Mesenchymal stem cell (in vitro differentiated cells and primary cell): ENCODE measurements at places on chromosomes 16 and 17.

- peaks cover 17% of the 10 kb centered on the region for H3K36me3 ChIP-seq
- H3K4me3 ChIP-seq, result no peak overlapping the region
- no peaks in the 10 kb centered on the region for H3K27me3 ChIP-seq
- DNase-seq, result peak; percentile 66
Measured at GRCh38 chr17:2262135-2262587, 41.4 kb downstream of the SMG6 start.

DNA sequence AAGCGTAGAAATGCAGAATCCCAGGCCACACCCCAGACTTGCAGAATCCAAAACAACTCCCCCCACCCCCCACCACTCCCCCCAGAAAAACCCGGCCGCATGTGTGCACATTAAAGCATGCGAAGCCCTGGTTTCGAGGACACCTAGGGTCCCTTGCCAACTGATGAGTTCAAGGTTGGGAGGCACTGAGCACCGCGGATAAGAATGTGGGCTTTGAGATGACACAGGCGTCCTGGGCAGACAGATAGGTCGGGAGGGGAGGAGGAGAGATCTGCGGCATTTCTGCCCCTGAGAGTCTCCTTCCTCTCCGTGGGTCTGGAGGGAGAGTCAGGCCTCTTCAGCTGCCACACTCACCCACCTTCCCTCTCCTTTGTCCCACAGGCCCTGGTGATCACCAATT lies 98.3 kb downstream of the ABCC1 start:
- DNase-seq, result no peak
- H3K4me1 ChIP-seq, result peaks cover 1% of the 10 kb centered on the region
- H3K27ac ChIP-seq, result no peak overlapping the region
- no peaks in the 10 kb centered on the region for H3K27me3 ChIP-seq

DNA sequence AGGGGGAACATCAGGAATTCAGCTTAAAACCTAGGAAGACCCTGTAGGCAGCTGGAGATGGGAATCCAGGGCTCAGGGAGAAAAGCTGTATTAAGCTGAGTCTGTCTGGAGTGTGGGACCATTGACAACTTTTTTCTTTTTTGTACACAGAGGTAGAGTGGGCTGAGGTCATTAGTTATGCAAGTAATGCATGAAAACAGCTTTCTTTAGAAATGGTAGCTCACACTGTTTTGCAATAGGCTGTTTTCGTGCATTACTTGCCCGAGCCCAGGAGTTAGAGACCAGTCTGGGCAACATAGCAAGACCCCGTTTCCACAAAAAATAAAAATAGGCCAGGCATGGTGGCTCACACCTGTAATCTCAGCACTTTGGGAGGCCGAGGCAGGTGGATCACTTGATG lies 46.5 kb downstream of the KATNIP start:
- H3K27ac ChIP-seq, result no peak overlapping the region
- no peaks in the 10 kb centered on the region for H3K4me1 ChIP-seq
- no peaks in the 10 kb centered on the region for H3K27me3 ChIP-seq
- no peak overlapping the region for H3K4me3 ChIP-seq

DNA sequence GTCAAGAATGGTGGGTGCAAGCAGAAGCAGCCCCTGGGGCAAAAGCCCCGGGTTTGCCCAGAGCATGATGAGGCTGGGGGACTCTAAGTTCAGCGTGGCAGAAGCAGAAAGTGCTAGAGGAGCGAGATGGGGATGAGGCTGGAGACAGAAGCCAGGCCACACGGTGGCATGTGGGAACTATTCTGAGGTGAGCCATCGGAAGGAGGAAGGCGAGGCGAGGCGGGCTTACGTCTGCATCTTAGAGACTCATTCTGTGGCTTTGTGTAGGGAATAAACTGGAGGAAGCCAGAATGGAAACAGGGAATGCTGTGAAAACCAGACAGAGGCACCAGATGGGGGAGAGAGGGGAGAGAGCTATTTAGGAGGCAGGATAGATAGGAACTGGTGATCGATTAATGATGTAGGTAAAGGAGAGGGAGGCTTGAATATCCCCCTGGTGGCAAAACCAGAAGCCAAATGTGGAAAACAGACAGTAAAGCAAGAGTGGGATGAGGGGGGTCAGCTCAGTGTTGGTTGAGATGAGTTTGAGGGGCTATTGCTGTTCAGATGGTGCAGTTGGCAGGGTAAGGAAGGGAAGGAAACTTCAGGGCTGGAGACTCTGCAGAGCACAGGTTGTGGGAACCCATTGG lies 3.1 kb upstream of the TNFSF13 start:
- DNase-seq, result no peak
- H3K27me3 ChIP-seq, result no peaks in the 10 kb centered on the region
- peaks cover 14% of the 10 kb centered on the region for H3K4me1 ChIP-seq

DNA sequence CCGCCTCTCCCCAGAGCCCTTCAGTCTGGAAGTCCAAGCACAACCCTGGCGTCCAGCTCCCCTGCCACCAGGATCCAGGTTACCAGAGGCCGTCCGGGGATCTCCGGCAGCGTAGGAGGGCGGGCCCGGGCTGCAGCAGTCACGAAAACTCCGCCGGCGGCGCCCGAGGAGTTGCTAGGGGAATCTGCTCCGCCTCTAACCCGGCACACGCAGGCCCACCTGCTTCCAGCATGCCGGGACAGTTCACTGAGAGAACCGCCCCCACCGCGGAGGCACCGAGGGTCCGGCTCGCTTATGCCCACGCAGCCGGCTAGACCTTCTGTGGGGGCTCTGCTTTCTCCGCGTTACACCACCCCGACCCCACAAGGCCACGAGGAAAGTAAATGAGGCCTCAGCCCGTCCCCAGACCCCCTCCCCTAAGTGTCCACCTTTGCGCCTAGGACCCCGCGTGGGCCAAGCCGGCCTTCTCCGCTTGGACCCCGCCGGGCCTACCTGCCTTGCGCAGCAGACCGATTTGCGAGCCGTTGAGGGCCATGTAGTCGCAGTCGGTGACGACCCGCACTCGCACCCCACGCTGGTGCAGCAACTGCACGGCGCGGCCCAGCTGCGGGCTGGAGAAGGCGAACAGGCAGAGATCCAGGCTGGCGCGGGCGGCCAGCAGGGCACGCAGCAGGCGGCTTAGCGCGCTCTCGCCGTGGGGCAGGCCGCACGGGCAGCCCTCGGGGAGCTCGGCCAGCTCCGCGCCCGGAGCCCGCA lies 587 bp downstream of the PLD6 start:
- peaks cover 5% of the 10 kb centered on the region for H3K4me1 ChIP-seq
- no peak overlapping the region for H3K4me3 ChIP-seq
- H3K27ac ChIP-seq, result no peak overlapping the region
- no peak for DNase-seq
- peaks cover 20% of the 10 kb centered on the region for H3K36me3 ChIP-seq

DNA sequence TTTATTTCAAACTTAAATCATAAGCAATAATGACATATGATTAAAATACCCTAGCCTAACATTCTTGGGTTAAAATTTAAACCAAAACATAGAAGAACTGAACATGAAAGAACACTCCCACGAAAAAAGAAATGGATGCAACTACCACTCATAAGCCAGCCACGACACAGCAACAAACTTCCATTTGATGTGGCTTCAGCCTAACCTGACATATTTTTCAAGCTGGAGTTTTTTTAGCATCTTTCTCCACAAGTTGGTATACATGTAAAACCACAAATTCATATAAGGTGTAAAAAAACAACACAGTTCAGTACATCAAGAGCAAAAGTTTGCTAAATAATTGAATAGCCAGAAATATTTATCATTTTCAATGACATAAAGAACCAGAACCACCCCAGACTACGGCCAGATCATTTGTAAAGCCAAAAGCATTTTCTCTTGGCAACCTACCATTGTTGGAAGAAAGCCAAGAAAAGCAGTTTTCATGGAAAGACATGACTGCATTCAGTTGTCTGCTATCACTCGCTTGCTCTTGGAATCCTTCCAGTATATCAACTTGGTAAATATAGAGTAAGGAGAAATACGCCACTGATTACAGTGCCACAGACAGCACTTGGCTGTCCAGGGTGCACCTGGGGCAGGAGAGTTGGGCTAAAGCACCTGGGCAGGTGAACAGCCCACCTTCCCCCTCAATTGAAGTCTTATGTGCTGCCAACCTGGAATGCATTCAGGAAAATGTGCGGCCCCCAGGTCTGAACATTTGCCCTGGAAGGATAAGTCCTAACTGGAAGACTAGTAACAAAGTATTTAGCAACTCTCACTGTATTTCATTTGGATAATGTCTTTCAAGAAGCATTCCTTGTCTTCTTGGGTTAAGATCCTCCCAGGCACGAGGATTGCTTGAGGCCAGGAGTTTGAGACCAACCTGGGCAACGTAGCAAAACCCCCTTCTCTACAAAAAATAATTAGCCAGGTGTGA lies 60.5 kb downstream of the CREBBP start:
- no peak overlapping the region for H3K4me3 ChIP-seq
- H3K4me1 ChIP-seq, result peaks cover 36% of the 10 kb centered on the region
- H3K27ac ChIP-seq, result peak overlapping the region; percentile 40
- H3K27me3 ChIP-seq, result no peaks in the 10 kb centered on the region
- H3K36me3 ChIP-seq, result peaks cover 7% of the 10 kb centered on the region

- H3K36me3 ChIP-seq, result no peaks in the 10 kb centered on the region
- no peak for DNase-seq
- H3K4me3 ChIP-seq, result no peak overlapping the region
- no peak overlapping the region for H3K27ac ChIP-seq
Measured at GRCh38 chr16:22663389-22664064, 150.4 kb upstream of the HS3ST2 start.

DNA sequence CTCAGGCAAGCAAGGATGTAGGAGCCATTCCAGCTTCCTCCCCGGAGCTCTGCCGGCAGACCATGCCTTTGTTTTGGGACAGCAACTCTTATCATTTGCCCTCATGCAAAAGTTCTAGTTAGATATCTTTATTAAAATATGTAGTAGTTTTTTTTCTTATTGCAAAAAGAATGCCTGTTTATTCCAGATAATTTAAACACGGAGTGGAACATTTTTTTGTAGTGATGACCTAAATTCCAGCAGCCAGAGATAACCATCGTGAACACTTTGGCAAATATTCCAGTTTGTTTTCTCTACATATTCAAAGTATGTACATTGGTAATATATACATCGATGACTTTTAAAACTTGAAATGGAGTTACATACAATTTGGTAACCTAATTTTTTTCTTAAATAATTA lies 54.8 kb downstream of the CRISPLD2 start:
- no peak overlapping the region for H3K4me3 ChIP-seq
- H3K4me1 ChIP-seq, result no peaks in the 10 kb centered on the region
- no peaks in the 10 kb centered on the region for H3K36me3 ChIP-seq
- H3K27ac ChIP-seq, result no peak overlapping the region
- DNase-seq, result no peak
- H3K27me3 ChIP-seq, result no peaks in the 10 kb centered on the region

DNA sequence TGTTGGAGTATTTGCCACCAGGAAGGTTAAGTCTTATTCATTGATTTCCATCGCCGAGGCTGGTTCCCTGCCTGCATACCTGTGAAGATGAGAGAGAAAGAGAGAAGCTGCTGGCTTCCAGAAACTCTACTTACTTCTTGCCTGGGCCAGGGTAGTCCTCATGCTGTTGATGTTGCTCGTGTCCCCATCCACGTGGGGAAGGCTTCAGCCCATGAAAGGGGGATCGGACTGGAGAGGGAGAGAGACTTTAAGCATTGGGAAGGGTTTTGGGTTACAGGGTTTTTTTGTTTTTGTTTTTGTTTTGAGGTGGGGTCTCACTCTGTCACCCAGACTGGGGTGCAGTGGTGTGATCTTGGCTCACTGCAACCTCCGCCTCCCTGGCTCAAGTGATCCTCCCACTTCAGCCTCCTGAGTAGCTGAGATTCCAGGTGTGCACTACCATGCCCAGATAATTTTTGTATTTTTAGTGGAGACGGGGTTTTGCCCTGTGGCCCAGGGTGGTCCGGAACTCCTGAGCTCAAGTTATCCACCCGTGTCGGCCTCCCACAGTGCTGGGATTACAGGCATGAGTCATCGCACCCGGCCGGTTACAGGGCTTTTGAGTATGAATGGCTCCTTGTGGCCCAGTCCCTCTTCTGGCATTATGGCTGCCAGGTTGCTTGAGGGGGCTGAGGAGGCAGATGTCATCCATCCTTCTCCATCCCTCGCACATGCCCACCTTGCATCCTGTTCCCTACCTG lies 26.6 kb downstream of the ITGB3 start:
- peaks cover 36% of the 10 kb centered on the region for H3K4me1 ChIP-seq
- peak; percentile 66 for DNase-seq
- H3K4me3 ChIP-seq, result no peak overlapping the region
- H3K27me3 ChIP-seq, result no peaks in the 10 kb centered on the region
- peaks cover 52% of the 10 kb centered on the region for H3K36me3 ChIP-seq

DNA sequence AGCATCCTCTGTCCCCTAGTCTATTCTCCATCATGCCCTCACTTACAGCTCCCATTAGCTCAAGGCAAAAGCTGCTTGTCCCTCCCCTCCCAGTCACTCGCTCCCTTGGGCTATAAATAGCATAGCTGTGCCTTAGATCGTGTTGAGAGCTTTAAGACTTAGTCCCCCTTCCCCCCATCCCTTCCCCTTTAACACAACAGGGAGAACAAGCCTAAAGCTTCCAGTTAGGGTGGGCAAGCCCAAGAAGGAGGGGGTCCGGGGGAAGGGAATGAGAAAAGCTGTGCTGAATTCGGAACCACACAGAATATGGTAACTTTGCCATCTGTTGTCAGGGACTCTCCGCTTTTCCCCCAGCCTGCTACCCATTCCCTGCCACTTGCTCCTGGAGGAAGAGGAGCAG lies 4.9 kb upstream of the HIGD1B start:
- H3K4me3 ChIP-seq, result no peak overlapping the region
- DNase-seq, result peak; percentile 64
- no peak overlapping the region for H3K27ac ChIP-seq
- no peaks in the 10 kb centered on the region for H3K27me3 ChIP-seq

GRCh38 chr16:72901000-72901627 lies 146.8 kb downstream of the ZFHX3 start:
- no peak overlapping the region for H3K4me3 ChIP-seq
- H3K36me3 ChIP-seq, result no peaks in the 10 kb centered on the region
- DNase-seq, result no peak
- H3K27ac ChIP-seq, result no peak overlapping the region

DNA sequence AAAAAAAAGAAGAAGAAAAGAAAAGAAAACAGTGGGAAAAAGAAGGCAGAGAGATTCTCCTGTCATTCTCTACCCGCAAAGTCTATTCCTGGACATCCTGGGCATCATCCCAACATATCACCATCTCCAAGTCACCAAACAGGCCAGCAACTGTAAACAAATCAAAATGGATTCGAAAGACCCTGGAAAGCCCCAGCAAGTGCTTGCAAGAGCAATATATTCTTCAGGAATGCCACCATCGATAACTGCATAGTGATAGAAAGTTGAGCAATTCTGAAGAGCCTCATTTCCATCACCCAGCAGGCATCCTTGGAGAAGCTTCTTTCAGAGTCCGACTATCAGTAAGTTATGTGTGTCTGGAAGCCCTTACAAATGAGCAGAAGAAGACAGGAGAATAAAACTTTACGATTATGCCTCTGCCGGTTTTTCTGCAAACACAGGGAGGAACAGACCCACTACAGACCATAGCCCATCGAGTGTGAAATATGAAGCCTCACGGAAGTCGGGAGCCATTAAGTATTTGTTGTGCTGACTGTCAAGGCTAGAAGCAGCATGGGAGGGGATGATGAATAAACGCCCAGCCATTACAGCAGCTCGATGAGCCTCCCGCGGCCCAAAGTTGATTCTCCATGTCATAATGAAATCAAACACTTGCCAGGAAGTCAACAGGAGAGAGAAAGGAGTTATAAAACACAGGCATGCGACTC lies 64.5 kb upstream of the SEC14L1 start:
- no peak overlapping the region for H3K27ac ChIP-seq
- no peaks in the 10 kb centered on the region for H3K4me1 ChIP-seq
- peaks cover 56% of the 10 kb centered on the region for H3K27me3 ChIP-seq
- no peaks in the 10 kb centered on the region for H3K36me3 ChIP-seq
